RWPE1 (cell line): ENCODE measurements at places on chromosomes 7 and 10.

DNA sequence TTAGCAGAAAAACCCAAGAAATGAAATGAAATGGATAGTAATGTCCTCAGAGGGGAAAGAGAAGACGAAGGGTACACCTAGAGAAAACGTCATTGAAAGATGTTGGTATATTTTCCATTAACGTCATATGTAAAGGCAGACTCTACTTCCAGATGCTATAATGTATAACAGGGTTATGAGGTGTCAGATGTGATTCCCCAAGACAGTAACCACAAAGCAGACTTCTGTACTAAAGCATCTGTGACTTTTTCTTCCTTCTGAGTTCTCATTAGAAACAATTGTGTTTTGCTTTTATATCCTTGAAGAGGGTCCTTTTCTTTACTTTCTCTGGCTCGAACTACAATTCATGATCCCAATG, 37.4 kb downstream of the LRRC72 start:
- no peak for DNase-seq

GRCh38 chr7:159067576-159068487, 76.8 kb downstream of the VIPR2 start:
- no peak for DNase-seq

DNA sequence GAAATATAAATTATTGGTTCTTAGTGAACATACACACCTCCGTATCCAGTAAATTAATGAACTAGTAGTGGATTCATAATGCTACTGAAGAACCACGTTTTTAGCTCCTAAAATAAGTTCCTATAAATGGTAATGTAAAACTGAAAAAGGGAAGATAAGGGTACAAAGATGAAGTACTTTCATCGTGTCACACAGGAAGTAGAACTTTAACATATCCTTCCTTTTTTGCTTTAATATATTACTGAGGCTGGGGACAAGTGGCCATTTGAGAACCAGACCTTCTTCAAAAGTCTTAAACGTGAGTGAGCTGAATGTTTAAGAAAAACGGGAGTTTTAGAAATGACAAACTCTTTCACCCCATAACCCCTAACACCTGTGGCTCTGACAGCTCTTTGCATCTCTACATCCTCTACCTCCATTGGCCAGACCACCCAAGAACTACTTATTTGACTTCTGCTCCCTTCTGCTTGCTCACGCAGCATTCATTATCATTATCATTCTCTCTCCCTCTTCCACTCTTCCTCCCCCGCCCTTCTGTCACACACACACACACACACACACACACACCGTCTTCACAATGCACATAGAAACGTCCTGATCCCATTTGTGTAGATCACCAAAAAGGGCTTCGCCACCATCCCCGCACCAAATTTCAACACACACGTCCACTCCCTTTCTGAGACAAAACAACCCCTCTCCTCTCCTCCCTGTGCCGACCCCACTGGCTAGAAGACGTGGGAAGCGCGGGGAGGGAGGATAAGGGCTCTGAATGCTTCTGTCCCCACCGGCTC, 677 bp downstream of the SKAP2 start:
- no peak for DNase-seq

- DNase-seq, result no peak
Measured at GRCh38 chr7:157668884-157669767, 332.3 kb downstream of the DNAJB6 start.

DNA sequence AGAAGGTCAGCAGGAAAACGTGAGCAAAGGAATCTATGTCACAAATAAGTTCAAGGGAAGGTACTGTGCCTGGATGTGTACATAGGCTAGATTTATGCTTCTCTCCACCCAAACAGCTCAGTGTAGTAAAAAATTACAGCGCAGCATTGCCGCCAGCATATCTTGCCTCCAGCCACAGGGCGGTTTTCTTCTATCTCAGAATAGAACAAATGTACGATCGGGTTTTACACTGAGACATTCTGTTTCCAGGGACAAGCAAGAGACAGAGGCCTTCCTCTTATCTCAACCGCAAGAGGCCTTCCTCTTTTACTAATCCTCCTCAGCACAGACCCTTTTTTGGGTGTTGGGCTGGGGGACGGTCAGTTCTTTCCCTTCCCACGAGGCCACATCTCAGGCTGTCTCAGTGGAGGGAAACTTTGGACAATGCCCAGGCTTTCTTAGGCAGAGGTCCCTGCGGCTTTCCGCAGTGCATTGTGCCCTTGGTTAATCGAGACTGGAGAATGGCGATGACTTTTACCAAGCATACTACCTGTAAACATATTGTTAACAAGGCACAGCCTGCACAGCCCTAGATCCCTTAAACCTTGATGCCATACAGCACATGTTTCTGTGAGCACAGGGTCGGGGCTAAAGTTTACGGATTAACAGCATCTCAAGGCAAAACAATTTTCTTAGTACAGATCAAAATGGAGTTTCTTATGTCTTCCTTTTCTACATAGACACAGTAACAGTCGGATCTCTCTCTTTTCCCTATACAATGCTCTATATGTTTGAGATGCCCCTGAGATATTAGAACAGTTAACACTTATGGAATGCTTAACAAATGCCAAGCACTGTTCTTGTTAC, 11.6 kb upstream of the ABHD11 start:
- no peak for DNase-seq

DNA sequence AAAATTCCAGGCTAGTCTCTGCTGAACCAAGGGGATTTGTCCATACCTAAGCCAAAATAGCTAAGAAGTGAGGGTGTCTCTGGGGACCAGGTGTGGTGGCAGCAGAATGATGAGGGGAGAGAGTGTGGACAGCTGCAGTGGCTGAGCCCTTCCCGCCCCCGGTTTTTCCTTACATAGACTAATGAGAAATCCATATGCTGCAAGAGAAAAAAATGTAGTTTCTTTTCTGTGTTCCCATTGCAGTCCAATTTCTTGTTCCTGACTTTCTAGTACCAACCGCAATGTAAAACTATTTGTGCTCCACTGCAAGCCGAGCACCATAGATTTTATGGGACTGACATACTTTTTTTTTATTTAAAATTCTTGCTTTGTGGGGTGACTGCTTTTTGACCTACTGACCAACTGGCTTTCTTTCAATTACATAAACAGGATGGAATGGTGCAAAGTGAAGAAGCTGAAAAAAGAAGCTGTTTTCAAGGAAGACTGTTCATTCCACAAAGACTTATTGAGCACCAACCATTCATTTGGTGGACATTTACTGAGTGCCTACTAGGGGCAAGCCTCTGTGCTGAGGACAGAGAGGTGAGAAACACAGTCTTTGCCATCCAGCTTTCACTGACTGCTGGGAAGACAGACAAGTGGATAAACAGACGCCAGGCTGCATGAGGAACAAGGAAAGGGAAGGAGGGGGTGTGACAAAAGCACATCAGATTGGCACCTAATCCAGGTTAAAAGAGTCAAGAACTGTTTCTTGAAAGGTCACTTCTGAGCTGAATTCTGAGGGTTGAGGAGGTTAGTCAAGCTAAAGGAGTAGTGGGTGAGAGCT, 9.8 kb downstream of the CEP41 start:
- DNase-seq, result no peak

GRCh38 chr10:29621161-29621560, 13.6 kb downstream of the SVIL start:
- no peak for DNase-seq

DNA sequence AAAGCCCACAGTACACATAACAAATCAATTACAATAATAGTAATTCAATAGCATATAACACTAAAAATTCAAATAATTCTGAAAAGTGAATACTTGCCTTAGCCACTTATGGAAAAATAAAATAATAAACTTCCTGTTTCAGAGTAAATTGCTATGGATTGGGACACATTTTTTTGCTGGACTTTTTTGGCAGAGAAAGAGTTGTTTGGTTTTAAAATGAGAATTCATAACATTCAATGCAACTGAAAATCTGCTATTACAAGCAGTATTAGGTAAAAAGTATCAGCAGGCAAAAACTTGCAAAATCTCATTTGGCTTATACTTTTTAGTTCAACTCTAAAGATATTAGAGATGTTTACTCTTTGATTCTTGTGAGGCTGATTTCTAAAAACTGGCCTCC, 141.7 kb downstream of the NRCAM start:
- no peak for DNase-seq

DNA sequence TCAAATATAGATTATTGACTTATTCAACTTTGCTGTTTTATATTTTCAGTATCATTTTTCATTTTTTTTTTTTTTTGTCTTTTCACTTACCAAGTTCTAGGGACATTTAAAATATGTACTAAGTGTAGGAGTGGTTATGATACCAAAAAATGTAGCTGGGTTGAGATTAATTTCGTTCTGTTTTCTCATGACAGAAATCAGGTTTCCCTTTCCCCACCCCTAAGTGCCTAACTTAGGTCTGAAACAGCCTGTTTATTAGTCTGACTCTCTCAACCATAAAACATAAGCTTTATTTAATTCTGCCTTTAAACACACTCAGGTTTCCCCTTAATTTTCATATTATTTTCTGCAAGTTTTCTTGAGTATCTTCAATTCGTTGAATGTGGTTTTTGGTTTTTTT, 22.1 kb downstream of the TMEM106B start:
- no peak for DNase-seq

GRCh38 chr7:157388301-157388700, 51.5 kb downstream of the DNAJB6 start:
- DNase-seq, result no peak

DNA sequence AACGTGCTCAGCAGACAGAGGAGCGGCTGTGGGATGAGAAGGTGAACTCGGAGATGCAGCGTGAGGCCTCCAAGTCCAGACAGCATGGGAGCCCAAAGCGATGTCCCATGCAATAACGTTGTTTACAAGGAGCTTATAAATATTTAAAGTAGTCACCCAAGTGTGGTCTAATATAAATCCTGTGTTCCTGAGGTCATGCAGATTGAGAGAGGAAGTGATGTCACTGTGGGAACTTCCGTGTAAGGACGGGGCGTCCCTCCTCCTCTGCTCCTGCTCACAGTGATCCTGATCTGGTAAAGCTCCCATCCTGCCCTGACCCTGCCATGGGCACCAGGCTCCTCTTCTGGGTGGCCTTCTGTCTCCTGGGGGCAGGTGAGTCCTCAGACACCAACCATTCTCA, 94.7 kb upstream of the PRSS58 start:
- no peak for DNase-seq
